ENCODE measurements at places on chromosomes 3 and 15.

- peak; percentile 69 for DNase-seq
Measured at GRCh38 chr3:173932624-173933023, 535.1 kb downstream of the NLGN1 start.

DNA sequence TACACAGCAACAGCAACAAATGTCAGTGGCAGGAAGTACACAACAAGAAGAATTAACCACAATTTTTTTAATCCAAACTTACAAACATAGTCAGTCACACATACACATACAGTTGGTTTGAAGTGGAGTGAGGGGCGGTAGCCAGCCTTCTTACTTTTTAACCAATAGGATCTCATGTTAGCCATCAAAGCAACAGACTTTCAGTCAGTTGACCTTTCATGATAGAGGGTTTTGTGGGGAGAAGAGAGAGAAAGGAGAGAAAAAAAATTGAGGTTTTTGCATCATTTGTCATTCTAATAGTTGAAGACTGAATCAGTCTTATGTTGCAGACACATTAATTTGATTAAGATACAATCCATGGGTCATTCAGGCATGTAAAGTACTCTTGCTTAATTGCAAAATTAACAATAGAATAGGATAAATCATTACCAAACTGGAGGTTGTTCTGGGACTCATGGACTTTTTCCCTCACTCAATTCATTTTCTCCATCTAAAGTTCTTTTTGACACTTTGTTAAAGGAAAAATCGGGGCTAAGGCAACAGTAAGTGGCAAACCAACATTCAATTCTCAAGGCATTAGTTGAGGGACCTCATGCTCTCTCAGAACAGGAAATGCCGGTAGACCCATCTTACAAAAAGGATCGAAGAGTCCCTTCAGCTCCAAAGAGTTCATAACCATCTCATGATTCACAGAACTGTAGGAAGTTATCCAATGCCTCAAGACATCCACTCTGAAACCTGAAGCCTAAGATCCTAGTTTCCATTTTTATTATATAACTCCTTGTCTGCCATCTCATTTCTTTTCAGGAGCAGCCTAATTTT lies 159.5 kb upstream of the LPP start:
- DNase-seq = no peak

DNA sequence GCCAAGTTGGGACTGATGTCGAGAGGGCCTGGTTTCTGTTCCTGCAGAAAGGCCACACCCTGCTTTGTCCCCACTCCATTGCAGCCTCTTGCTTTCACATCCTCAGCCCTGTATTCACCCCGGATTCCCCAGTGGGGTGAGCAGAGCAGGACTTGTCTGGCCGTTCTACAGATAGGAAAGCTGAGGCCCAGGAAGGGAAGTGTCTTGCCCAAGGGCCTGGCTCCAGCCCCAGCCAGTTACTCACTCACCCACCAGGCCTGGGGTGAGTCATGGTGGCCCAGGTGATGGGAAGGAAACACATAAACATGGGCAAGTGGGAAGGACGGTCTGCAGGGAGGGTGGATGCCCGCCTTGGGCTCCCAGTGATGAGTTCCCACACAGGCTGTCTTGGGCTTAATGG lies 6.1 kb upstream of the DUSP7 start:
- no peak for DNase-seq

DNA sequence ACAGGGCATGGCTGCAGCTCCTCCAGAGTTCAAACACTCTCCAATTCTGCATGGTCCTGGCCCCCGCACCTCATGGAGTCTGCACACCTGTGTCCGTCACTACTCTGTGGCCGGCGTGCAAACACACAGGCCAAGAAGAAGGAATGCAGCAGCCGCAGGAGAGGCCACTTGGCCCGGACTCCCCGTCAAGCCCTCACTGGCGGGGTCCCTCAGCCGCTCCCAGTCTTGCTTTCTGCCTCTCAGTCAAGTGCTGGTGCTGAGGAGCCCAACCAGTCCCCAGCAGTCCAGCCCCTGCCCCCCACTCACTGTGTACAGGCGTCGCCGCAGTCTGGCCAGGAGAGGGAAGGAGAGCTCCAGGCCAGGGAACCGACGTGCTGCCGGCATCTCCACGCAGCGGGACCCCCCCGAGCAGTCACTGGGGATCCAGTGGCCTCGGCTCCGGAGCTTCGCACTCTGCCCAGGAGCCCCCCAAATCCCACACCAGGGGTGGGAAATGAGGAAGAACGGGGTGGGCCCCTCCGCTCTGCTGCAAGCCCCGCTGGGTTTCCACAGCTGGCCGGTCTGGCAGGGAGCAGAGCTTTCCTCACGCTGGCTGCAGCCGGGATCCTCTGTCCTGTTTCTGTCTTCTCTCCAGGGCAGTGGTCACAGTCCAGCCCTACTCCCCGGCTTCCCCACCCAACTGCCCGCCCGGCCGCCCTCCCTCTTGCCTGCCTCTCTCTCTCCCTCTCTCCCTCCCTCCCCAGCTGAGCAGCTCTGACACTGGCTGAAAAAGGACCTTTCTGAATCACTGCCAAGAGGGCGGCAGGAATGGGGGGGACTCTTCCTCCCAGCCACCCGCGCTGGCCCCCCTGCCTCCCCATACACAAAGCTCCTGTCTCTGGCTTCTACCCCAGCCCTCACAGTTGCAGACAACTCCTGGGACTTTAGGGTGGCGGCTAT lies 16.0 kb downstream of the TNK2 start:
- no peak for DNase-seq

- DNase-seq = no peak
Measured at GRCh38 chr15:48936666-48937065, 27.1 kb downstream of the SHC4 start.

GRCh38 chr3:53067567-53067966 lies 21.7 kb upstream of the SFMBT1 start:
- DNase-seq = no peak

GRCh38 chr3:48960841-48961413 lies 29.1 kb upstream of the P4HTM start:
- no peak for DNase-seq

- no peak for DNase-seq
Measured at GRCh38 chr15:41950489-41950888, 21.9 kb downstream of the EHD4 start.

DNA sequence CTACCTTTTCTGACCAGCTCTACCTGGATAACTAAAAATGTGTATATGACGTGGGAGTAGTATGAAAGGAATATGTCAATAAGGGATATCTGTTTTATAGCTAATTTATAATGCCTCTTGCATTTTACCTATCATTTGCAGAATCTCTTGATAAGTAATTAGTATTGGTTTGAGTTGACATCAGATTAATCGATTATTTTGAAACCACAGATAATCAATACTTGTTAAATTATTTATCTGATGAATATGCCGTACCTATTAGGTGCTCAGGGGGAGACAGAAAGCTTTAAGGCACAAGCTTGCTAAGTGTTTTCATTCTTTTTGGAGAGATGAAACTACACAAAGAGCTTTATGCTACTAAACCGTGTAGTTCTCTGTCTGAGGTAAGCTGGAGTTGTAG lies 24.3 kb downstream of the NR1D2 start:
- DNase-seq = no peak

GRCh38 chr3:64911138-64911537 lies 223.3 kb upstream of the ADAMTS9 start:
- DNase-seq = no peak

DNA sequence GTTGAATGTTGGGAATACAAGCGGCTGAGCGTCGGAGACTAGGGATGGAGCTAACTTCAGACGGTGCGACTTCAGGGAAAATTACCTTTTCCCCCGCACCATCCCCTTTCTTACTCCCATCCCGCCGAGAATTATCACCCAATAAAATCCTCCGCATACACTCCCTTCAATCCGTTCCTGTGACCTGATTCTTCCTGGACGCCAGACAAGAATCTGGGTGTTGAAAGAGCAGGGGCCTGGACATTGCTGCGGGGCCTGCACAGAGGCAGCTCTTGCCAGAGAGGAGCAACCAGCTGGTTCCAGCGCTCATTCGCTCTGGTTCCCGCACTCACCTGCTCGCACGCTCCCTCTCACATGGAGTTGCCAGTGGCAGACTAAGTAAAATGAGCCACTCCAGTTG lies 241.9 kb downstream of the ALCAM start:
- no peak for DNase-seq

DNA sequence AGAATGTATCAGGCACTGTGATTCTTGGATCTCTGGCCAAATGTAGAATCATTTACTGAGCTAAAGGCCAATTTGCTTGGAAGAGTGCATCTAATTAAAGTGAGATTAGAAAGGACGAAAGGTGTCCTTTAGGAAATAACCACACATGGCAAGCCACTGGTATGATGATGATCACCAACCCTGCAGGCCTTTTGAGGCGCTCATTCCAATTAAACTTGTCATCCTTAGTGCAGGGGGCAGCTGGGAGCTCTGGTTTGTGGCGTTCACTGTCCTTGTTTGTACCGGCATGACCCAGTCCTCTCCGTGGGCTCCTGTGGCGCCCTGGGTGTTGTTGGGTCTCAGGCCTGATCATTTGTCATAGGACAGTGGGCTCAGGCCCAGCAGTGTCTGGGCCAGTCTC lies 11.0 kb downstream of the LIMD1 start:
- DNase-seq = no peak

DNA sequence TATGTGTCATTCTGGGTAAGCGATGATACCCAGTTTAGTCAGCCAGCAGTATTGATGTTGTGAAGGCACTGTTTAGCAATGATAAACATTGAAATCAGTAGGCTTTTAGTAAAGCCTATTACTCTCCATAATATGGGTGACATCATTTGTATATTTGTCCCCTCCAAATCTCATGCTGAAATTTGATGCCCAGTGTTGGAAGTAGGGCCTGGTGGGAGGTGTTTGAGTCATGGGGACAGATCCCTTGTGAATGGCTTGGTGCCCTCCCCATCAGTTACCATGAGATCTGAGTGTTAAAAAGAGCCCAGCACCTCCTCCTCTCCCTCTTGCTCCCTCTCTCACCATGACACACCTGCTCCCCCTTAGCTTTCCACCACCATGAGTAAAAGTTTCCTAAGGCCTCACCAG lies 31.4 kb upstream of the FAN1 start:
- no peak for DNase-seq

GRCh38 chr3:18443665-18444594 lies 18.8 kb upstream of the SATB1 start:
- no peak for DNase-seq

GRCh38 chr3:85604641-85605040 lies 645.9 kb downstream of the CADM2 start:
- no peak for DNase-seq

- DNase-seq = no peak
Measured at GRCh38 chr3:170622369-170623159, 36.7 kb upstream of the SLC7A14 start.

- DNase-seq = no peak
Measured at GRCh38 chr15:96066852-96067495, 263.5 kb upstream of the NR2F2 start.

DNA sequence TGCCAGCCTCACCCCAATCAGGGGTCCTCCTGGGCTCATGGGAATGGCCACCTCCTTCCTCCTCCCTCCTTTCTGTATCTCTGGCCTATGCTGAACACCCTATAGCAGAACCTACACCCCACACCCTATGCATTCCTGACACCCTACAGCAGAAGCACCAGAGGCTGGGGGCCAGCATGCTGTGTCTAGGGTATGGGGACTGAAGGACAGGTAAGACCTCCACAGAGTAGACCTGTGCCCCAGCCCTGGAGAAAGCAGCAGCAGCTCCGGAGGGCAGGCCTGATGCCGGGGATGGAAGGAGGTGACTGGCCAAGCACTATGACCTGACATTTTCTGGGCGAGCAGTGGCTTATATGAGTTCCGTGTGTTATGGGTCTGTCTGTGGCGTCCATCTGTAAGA lies 66.9 kb downstream of the TLE3 start:
- no peak for DNase-seq
